ENCODE measurements at places on chromosomes 12 and 14.

DNA sequence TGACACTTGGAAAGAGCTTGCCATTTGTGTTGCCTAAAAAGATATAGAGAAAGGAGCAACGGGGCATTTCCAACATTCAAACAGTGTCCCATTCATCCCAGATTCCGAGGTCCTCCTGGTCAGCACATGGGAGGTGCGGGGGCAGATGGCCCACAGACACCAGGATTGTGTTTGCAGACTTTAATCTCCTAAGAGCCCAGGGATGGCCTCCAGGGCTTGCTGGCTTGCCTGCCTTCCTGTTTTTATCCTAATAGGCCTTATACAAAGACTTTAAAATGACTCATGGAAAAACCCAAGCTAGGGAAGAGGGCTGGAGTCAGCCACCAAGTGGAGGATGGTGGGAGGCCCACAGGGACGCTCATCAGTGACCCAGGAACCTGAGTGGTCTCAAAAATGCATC is 21.5 kb upstream of the FAM181A start:
- DNase-seq: no peak

DNA sequence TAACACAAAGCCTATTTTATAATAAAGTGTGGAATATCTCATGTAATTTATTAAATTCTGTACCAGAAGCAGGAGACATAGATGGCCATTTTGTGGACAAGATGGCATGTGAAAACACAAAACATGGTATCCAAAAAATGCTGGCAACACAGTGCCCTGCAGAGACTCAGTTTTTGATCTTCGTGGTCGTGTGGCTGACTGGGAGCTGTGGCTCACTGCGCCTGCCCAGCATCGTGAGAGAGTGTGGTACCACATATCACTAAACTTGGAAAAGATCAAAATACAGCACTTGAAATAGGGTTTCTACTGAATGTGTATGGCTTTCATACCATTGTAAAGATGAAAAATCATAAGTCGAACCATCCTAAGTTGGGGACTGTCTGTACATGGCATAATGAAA is 43.0 kb upstream of the MANSC4 start:
- no peak for DNase-seq

- DNase-seq: no peak
These were observed 98.7 kb downstream of the EML1 start for GRCh38 chr14:99891900-99892299.

GRCh38 chr14:101404426-101405170 is 156.7 kb upstream of the DIO3 start:
- no peak for DNase-seq

DNA sequence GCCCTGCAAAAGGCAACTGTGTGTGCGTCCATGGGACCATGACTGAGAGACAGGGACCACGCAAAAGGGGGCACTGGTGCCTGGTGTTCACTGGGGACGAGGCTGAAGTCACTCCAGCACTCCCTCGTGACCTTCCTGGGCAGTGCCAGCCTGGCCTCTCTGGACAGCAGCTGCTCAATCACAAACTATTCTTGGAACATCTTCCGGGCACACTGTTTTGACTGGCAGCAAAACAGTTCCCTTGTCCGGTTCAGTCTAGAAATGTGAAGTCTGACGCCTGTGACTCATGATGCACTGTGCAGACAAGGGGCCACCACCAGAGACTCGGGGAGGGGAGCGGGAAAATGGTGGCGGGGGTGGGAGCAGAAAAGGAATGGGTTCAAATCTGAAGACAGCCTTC is 20.8 kb downstream of the SNRNP35 start:
- no peak for DNase-seq

DNA sequence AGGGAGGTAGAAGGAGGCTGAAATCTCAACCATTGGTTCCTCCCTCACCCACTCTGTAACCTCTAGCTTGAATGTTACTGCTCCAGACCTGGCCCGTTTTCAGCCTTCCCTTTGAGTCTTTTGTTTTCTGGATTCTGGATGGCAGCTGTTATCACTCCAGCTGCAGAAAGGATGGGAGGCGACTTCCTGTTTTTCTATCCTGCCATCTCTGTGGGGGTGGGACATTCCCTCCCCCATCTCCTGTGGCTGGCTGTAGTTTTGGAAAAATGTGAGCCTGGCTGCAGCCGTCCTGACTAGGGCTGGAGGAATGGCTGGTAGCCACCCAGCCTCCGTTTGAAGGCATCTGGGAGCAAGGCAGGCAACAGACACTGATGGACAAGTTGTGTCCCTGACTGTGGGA is 2.9 kb upstream of the PPFIBP1 start:
- DNase-seq: no peak

- peak; percentile 8 for DNase-seq
These were observed at the start of gene WSB2 for GRCh38 chr12:118061011-118061872. TSS of gene WSB2 (minus strand) at chr12:118061179. CDS start at chr12:118061048, 131 bp downstream.

GRCh38 chr12:89210277-89210676 is 142.0 kb downstream of the DUSP6 start:
- no peak for DNase-seq

- DNase-seq: no peak
These were observed 22.3 kb upstream of the PLXNC1 start for GRCh38 chr12:94126067-94126466.

DNA sequence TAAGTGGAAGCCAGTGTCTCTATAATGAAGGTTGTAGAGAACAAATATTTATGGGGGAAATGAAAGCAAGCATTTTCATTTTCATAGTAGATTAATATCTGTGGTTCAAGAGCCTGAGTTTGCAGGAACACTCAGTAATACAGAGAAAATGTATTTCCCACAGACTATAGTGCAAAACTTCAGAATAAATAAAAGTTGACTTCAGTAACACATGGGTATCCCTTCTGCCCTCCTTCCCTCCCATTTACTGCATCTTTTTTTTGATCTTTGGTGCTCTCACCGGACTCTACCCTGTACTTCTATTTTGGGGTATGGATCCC is 75.3 kb upstream of the AMN1 start:
- DNase-seq: no peak

DNA sequence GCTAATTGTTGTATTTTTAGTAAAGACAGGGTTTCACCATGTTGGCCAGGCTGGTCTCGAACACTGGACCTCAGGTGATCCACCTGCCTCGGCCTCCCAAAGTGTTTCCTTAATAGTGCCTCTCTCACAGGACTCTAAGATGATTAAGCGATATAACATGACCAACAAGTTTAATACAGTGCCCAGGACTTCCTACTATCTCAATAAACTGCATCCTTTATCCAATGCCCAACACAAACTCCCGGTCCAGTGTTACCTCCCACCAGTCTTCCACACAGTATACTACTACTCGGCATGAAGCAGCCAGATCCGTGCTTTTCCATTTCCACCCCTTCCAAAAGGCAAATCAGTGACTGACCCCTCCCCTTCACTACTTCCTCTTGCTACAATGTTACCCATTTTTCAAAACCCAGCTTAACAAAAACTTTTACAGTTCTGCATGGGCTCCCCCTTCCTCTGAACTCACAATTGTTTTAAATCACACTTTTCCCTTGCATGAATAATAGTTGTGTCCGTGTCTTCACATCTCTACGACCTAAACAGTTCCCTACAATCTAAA is 900 bp downstream of the NOP2 start:
- no peak for DNase-seq

- DNase-seq: no peak
These were observed 723 bp downstream of the NFATC4 start for GRCh38 chr14:24368562-24369252.

DNA sequence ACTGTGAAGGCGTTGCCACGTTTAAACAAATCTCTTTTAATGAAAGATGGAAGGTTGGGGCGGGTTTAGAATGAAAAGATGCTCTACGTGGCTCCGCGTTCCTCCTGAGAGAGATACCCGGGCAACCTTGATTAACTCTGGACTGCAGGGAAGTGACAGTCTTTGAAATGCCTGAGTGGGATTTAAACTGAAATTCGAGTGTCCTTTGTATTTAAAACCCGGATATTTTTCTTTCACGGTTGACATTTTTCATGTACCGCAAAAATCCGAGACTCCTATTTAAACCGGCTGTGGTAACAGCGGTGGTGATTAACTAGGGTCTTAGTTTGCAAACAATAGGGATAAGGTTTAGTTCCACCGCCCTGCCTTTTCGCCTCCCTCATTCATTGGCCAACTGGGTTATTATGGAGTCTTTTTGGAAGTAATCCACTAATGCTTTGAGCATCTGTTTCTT is 707 bp downstream of the G2E3 start:
- DNase-seq: no peak

DNA sequence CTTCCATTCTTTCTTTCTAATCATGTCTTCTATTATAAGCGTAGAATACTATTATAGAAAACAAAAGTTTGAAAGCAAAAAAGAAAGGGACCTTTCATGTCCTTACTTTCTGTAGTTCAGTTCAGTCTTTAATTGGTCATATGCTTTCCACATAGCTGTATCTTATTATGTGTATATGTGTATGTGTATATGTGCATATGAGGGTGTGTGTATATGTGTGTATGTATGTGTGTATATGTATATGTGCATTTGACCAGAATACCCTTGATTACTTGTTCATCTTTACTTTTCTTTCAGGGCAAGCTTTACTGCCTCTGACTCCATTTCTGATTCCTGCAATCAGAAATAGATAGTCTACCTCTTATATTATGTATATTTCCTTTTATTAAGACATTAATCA is 88.6 kb downstream of the FBXO33 start:
- DNase-seq: no peak

DNA sequence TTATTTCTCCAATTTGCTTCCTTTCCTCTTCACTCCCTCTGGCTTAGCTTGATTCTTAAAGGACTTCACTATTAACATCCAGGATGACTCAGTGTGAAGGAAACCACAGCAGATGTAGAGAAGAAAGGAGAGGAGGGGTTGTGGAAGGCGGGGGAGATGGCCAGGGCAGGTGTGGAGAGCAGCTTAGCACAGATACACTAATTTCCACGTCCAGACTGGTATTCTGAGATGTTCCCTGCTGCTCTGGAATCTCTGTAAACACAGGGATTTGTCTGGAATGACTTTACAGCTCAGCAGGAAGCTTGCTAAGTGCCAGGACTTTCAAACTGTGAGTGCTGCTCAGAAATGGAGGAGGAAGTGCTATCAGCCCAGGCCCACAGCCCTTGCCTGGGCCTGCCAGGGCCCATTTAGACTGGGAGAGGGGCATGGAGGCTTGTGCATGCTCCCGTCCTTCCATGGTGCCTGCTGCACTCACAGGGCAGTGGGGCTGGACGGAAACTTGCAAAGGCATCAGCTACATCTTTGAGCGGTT is 202.5 kb upstream of the DDHD1 start:
- no peak for DNase-seq

GRCh38 chr14:46653031-46653755 is 1.6 kb upstream of the RPL10L start:
- DNase-seq: no peak

GRCh38 chr12:21350975-21351374 is 16.3 kb upstream of the SLCO1A2 start:
- no peak for DNase-seq

- DNase-seq: no peak
These were observed 93.2 kb downstream of the TMTC3 start for GRCh38 chr12:88235183-88235833.

- no peak for DNase-seq
These were observed 24.8 kb downstream of the RGS6 start for GRCh38 chr14:71956920-71957563.

DNA sequence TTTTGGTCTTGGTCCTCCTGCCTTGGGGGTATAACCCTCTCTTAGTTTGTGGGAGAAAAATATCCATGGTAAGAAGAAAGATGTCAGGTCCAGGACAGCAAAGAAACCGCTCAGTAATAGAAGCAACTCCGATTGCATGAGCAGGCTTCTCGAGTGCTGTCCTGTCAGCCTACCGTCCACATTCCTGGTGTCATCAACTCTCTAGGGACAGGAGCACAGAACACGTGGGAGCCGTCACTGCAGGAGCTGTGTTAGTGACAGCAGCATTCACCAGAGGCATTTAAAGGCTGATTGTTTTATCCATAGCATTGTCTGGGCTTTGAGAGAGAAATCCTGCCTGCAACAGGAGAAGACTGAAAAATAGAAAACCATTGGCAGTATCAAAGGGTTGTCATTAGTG is 244.2 kb downstream of the CACNA1C start:
- DNase-seq: no peak

DNA sequence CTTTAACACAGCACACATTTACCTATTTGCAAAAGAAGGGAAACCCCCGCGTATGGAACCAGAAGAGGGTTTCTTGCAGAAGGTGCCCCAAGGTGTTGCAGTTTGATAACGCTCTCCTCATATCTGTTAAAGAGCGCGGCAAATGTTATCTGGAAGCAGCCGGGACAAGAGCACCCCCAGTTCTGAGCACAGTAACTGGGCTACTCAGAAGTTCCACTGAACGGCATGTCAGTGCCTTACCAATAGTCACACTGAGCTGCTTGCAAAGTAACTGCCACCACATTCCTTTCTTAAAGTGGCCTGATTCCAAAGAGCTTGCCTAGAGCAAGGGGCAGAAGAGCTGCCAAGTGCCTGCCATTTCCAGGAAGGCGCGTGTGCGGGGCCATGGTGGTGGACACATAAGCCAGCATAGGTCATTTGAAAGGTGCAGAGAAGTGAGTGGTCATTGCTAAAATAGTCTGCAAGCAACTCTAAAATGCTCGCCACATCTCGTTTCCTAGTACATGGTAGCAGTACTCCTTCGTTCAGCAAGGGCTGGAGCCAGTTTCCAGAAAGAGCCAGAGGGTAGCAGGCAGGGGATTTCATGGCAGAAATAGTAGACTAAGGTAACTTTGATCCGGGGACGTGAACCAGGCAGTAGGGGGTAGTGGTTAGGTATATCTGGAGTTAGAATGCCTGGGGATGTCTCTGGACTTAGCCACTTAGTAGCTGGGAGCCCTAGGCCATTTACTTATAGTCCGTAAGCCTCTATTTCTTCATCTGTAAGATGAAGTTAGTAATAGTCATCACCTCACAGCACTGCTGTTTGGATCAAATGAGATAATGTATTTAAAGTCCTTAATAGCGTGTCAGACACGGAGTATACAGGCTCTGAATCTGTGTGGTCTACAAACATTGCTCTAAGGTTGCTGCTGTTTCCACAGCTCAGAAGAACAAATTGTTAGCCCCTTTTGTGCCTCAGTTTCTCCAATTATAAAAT is 37.6 kb downstream of the SPTB start:
- DNase-seq: no peak

DNA sequence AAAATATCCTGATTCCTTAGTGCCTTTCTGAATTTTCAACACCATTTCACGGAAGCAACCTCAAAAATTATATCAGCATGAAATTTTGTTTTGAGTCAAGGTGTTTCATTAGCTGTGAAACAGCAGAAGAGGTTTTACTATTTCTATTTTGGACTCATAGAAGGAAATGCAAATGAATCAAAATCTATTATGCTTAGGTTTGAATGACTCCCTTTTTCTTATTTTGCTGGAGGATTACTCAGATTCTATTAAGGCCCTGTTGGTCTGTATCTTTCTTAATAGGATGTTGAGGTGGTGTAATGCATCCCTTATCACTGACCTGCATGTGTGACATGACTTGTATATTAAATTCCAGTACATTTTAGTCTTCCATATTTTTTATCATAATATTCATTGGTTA is 165.8 kb downstream of the TMTC2 start:
- DNase-seq: no peak

Measured in activated CD4-positive, CD25-positive, alpha-beta regulatory T cell (primary cell).